ENCODE measurements at places on chromosomes 2 and 18.

DNA sequence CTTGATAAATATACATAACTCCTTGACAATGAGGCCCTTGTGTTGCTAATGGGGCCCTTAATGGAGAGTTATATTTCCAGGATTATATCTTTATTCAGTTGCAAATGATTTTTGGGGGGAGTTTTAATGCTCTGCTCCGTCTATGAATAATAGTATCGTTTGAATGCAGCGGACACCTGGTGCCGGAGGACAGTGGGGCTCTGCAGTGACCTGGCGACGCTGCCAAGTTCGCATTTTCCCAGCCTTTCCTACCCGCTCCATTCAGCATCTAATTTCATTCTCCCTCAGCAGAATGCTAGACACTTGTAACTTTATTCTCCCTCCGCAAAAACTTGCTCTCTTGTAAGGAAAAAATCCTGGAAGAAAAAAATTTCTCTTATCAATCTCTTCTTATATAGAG lies 257.6 kb upstream of the SALL3 start:
- DNase-seq = no peak

DNA sequence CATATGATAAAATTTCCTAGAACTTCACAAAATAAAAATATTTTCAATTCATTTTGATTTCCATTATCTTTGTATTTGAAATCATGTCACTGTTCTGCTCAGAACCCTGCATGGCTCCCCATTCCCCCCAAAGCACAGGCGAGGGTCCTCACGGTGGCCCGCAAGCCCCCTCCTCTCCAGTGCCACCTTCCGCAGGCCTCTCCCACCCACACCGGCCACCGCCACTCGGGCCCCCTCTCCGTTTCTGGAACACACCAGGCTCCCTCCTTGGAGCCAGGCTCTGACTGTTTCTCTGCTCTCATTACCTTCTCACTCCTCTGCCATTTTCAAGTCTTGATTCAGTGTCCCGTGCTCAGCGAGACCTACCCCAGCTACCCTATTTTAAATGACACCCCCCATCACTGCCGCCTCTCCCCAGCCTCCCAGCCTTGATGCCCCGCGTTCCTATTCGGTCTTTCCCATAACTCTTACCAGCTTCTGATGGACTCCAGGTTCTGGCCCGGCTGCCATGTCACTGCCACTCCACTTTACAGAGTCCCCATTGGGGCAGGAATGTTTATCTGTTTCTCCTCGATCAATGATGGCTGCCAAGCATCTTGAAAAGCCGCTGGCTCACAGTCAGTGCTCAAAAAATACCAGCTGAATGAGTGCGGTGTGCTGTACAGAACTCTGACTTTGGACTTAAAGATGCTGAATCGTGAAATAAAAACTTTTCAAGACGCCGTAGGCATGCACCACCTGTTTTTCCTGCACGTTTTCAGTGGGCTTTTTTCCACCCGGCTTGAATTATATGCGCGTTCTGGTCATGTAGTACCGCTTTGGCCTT lies 201.0 kb downstream of the GBX2 start:
- DNase-seq = no peak

DNA sequence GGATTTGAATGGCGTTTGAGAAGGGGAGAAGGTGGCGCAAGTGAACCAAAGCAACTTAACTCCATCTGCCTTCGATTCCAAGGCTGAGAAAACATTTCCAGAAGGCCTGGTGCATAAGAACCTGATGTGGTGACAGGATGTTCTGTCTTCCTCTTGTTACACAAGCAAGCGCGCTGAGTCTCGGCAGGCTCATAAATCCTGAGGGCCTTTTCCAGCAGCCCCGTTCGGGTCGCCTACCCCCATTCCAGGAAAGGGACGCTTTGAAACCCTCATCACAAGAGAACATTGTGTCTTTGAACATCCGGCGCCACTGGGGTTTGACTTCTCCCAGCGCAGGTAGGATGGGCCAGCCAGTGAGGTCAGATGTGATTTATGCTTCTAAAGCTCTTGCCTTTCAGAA lies 403.5 kb downstream of the SETBP1 start:
- DNase-seq = no peak

GRCh38 chr2:24825883-24826772 lies 32.9 kb downstream of the CENPO start:
- no peak for DNase-seq

GRCh38 chr2:236960531-236960930 lies 125.2 kb upstream of the COPS8 start:
- no peak for DNase-seq

GRCh38 chr2:121816797-121817196 lies 61.3 kb downstream of the TSN start:
- peak; percentile 94 for DNase-seq

GRCh38 chr2:164644036-164644700 lies 22.9 kb upstream of the GRB14 start:
- DNase-seq = no peak

DNA sequence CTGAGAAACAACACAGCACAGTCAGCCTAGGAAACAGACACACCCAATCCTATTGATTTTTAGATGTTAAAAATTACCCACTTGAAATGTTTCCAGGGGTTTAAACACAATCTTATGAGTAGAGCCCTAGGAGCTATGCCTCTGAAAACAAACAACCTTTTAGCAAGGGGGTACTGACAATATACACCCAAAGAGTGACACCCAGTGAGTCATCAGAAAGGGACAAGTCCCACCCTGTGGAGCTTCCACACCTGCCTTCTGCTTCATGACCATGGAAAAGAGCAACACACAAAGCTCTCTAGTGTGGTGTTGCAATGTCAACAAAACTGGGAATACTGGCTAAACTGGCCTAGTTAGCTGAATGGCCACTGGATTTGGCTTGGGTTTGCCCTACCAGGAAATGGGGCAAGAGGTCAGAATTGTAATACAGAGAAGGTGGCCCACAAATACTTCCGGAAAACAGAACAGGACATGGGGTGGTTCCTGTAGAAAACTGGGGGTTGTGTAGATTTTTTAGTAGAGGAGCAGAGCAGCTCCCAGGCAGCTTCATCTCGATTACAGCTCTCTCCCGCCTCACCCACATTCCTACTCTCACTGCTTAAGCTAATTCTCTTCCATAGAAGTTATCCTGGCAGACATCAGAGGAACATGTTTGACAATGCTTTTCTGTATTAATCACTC lies 98.2 kb downstream of the GAREM1 start:
- no peak for DNase-seq

- no peak for DNase-seq
Measured at GRCh38 chr18:35415511-35416073, 38.5 kb upstream of the ZNF396 start.

GRCh38 chr2:240620859-240621258 lies 4.4 kb upstream of the GPR35 start:
- no peak for DNase-seq
